ENCODE measurements at places on chromosomes 13 and 19.

- DNase-seq: no peak
Observed at GRCh38 chr13:28077231-28077630, 23.1 kb downstream of the FLT3 start.

DNA sequence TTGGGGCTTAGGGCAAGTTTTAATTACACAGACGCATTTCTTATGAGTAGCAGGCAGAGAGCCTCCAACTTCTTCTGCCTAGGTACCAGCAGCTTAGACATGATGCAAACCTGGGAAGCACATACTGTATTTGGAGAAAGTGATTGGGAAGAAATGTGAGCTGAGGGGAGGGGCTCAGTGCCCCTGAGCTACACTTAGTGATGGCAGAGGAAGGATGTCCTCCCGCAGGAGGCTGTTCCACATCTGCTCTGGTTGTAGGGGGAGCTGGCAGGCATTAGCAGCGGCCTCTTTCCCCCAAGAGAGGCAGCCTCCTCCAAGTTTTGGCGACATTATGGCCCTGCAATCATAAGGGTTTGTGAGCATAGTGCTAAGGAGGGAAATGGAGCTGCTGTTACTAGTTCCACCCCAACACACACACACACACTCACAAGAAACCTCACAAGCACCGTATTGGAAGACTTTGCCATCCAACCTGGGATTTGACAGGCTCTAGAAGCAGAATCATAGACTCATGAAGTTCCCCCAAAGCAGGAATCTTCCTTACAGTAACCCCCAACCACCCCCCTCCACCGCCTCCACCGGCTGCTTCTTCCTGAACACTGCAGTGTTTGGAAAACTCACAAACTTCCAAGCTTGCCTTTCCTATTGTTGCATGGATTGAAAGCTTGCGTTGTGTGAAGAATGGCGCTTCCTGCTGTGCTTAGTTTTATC, 3.3 kb downstream of the ALOX5AP start:
- DNase-seq: no peak

- DNase-seq: no peak
Observed at GRCh38 chr13:73096173-73096572, 37.4 kb downstream of the KLF5 start.

DNA sequence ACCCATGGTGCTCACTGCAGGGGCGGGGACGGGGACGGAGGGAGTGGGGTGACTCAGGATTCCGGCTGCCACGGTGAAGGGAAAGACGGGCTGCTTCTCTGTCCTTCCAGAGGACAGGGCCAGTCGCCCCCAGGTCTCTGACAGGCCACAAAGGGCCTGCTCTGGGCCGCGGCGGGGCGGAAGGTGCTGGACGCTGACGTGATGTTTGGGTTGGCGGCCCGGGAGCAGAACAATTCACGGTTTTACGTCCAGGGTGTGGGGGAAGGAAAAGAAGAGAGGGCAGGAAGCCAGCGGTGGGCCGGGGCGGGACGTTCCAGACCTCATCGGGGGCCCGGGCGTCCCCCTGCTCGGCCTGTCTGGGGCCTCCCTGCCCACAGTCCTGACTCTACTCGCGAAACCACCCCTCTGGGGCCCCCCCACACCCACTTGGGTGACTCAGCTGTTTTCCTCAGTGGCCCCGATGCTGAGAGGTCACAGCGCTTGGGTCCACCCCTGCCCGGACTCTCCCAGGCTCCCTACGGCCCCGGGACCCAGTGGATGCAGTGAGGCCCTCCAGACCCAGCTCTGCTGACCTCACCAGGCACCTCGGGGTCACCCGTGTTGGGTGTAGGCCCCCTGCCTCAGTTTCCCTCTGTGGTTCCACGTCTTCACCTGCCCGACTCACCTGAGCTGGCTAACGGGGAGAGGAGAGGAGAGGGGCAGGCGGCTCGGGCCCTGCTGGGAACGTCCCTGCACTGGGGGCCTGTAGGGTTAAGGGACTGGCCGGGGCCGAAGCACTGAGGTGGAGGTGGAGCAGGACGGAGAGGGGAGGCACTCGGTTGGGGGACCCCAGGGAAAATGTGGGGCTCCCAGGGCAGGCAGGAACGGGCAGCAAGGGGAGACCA, 29.2 kb downstream of the PIP5K1C start:
- peak; percentile 38 for DNase-seq

DNA sequence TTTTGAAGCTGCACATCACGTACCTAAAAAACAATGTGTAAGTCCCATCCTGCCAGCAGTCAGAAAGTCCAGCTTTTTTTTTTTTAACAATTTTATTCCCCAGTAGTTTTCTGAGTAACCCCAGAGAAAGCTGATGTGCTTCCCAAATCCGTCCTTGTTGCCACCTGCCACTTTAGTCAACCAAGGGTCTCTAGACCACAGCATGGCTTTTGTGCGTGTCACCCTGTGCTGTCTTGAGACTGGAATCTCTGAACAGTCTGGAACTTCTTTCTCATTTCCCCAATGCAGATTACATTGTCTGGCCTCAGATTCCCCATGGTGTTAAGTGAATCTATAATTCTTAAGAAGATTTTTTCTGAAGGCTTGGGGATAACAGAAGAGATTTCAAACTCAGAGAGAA, 289.2 kb upstream of the KLF12 start:
- no peak for DNase-seq

DNA sequence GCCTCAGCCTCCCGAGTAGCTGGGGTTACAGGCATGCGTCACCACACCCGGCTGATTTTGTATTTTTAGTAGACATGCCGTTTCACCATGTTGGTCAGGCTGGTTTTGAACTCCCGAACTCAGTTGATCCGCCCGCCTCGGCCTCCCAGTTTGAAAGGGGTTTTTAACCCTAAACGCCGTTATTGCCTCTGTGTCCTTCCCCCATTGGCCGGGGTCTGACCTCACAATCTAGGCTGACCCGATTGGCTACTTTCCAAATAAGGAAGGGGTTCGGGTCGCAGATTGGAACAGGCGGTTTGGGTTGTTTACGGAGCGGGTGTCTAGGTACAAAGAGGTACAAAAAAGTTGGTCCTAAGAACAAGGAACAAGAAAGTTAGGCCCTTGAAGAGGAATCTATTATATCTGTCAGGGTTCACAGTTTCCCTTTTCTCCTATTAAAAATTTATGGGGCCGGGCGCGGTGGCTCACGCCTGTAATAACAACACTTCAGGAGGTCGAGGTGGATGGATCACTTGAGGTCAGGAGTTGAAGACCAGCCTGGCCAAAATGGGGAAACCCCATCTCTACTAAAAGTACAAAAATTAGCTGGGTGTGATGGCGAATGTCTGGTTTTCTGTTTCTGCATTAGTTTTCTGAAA, 1.0 kb downstream of the ZNF253 start:
- DNase-seq: peak; percentile 78

GRCh38 chr13:95113601-95114000, 187.7 kb downstream of the ABCC4 start:
- DNase-seq: no peak

GRCh38 chr13:46571189-46571908, 18.4 kb downstream of the LRCH1 start:
- DNase-seq: no peak

- DNase-seq: no peak
Observed at GRCh38 chr13:36840718-36841250, 21.8 kb downstream of the RFXAP start.

Measured in CD4-positive, alpha-beta T cell treated with Interleukin-17A for 1 hour (primary cell).